Left renal pelvis (tissue), 4 donors: ENCODE measurements at places on chromosomes 5 and 9.

DNA sequence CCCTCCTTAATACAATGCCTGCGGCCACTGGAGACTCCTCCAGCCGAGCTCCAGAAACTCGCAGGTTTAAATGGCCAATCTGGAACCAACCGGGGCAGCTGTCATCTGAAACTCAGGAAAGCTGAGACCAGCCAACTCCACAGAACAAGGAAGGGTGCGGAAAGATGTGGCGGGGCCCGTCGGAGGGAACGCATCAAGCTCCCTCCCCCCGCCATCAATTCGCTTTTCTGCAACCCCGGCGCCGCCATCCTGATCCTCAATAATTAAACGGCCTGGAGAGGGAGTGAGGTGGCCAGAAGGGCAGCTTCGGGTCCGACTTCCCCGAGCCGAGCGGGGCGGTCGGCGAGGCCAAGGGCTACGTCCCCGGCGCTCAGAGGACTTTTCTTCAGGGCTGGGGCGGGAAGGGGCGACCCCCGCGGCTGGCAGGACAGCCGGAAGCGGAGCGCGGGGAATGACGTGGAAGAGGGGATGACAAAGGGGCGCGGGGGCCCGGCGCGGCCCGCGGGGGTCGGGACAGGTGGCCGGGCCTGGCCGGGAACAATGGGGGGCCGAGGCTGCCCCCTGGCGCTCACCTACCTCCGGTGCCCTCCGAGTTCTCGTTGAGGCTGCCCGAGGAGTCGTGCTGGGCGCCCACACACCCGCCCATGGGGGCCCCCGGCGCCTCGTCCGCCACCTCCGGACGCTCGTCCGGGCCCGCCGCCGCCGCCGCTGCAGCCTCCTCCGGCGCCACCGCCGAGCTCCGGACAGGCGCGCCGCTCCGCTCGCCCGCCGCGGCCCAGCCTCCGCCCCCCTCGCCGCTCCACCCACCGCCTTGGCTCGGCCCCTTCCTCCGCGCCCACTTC is at the start of gene UBTD2:
UBTD2 (minus strand) TSS at position 745 of the 842 bp plus-strand sequence; CDS start at position 646, 99 bp downstream.
- DNase-seq = no peak

- no peak for DNase-seq
Observed at GRCh38 chr9:131237931-131238401, 38.3 kb downstream of the FAM78A start.

- DNase-seq = no peak
Observed at GRCh38 chr5:66739951-66740350, 143.8 kb downstream of the MAST4 start.

- no peak for DNase-seq
Observed at GRCh38 chr9:94894094-94894699, 167.7 kb downstream of the AOPEP start.

GRCh38 chr5:2013301-2014057 is 130.8 kb upstream of the IRX4 start:
- no peak for DNase-seq
